ENCODE measurements at places on chromosomes 2 and 18.

DNA sequence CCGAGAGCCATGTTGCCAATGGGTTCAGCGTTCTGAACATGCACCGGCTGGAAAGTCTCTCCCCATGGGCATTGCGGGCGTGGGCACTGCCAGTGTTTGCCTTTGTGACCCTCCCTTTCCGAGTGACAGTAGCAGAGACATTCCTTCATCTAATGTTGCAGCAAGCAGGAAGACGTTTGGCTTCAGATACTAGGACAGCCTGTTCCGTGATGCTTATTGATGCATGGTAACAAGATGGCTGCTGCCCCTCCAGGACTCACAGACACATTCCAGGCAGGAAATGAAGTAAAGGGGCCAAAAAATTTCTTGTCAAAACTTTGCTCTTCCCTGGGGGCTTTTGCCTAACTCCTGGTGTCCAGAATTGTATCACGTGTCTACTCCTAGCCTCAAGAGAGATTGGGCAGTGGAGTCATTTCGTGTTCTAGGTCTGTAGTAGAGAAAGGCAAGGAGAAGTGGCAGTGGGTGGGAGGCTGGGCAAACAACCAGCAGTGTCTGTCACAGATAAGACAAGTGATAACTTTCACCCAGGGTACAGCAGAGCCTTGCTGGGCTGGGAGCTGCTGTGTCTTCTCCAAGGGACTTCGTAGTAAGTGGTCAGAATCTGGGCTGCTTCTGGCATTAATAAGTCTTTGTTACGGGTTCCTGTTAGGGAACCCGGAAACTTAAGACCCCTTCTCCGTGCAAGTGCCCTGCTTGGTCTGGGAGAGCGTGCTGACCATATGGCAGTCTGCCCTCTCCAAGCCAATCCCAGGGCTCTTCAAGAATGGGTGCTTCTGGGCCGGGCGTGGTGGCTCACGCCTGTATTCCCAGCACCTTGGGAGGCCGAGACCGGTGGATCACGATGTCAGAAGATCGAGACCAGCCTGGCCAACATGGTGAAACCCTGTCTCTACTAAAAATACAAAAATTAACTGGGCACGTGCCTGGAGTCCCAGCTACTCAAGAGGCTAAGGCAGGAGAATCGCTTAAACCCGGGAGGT, 93.5 kb downstream of the TFCP2L1 start:
- no peak for DNase-seq

DNA sequence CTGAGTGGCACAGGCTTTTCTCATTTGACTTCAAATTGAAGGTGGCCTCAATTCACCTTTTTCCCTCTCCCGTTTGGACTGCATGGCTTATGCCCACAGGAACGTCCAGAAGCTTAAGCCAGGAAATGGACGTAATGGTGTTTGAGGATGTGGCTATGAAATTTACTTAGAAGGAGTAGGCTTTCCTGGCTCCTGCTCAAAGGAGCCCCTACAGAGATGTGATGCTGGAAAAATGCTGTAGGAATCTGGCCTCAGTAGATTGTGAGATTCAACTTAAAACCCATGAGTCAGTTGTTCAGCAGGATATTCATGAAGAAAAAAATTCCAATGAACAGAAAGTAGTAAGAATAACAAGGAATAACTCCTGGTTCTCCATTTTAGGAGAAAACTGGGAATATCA, 129.0 kb downstream of the ICOS start:
- no peak for DNase-seq

DNA sequence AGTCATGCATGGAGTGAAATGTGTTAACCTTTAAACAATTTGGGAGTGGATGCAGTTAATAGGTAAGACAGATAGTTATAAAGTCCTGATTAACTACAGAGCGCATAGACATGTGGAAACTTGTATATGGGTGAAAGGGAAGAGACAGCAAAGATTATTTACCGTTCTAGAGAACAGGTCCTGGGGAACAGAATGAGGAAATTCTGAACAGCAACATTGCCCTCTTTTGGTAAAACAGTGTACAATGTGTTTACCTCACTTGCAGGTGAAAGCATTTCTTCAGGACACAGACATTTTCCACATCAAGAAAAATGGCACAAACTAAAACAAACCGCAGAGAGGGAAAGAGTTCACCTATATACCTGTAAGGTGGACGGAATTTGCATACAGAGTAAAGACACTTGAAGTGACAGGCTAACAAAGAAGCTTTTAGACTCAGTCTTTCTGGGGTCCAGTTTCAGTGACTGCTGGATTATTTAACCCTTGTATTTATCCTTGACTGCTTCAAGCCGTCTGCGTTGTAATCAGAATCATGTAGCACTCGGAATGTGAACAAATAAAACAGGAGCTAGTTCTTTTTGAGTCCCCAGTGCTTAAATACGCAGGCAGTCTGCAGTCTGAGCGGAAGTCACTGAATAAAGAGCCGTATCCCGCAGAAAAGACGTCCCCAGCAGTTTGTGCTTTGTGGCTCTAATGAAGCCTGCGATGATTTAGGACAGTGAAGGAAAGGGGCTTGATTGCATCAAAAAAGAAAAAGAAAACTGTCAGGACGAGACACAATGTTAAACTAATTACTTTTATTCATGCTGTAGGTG, 364.8 kb upstream of the GALNT5 start:
- DNase-seq = peak; percentile 47

GRCh38 chr2:40130251-40130994, 321.5 kb downstream of the SLC8A1 start:
- peak; percentile 61 for DNase-seq

- peak; percentile 81 for DNase-seq
Measured at GRCh38 chr2:131093696-131094462, 619 bp upstream of the FAM168B start.

DNA sequence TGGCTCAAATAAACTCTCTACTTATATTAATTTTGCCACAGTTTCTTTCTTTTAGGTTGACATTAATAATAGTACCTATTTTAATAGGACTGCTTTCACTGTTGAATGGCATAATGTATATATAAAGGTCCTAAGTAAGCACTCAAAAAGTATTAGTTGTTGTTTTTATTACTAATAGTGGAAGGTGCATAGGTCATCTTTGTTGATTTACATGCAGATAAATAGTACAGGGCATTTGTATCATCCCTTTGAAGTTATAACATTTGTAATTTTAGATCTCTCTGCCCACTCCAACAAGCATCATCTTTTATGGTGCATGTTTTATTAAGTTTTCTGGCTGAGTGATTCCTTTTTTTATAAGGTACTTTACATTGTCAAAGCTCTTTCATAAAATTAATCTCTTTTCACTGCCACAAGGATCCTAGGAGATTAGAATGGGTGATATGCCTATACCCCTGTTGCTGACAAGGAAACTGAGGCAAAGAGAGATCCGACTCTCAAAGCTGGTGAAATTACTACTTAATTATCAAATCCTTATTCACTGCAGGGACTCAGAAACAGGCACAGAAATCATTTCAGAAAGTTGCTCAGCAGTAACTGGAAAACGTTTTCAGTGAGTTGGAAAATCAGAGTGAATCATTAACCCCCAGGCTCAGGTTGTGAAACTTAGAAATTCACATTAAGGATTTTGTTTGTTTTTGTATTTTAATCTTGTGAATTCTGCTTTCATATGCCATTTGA, 299.6 kb downstream of the AGPS start:
- peak; percentile 4 for DNase-seq

- DNase-seq = no peak
Measured at GRCh38 chr2:235133837-235134236, 182.0 kb downstream of the SH3BP4 start.

DNA sequence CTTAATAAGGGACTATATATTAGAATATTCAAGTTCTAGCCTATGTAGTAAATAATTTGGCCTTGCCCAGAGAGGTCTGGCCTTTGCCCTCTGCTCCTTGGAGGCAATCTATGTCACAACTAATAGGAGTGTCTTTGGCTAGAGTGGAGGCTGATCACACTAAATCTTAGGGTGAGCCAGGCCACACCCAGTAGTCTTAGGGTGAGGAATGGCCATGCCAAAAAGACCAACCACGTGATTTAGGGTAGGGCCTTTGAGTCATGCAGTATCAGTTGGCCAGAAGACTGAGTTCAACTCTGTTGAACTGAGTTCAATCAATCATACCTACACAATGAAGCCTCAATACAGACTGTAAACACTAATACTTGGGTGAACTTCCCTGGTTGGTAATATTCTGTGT, 26.0 kb upstream of the FLACC1 start:
- DNase-seq = no peak

DNA sequence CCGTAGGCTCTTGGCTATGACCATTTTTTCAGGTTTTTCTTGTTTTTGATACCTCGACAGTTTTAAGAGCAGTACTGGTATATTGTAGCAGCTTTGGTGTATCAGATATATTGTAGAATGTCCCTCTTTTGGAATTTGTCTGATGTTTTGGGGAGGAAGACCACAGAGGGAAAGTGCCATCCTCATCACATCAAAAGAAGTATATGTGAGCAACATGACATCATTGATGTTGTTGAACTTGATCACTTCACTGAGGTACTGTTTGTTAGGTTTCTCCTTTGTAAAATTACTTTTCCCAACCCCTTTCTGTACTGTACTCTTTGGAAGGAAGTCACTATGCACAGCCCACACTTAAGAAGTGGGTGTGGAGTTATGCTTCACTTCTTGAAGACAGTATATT, 41.0 kb downstream of the EML4 start:
- DNase-seq = no peak

DNA sequence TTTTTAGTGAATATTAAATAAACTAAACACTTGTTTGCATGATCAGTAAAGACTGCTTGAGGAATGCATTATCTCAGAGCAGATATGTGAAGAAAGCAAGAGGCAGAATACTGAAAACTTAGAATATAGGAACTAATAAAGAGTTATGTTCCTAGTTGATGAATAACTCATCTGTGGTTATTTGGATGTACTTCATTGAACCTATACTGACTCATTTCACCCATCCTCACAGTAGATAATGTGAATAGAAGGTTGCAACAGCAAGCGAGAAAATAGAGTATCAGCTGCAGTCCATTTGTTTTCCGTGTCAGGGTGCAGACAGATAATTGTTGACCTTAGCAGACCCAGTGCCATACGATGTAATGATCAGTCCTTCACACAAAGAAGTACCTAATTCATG, 945.7 kb upstream of the LRRTM1 start:
- no peak for DNase-seq

GRCh38 chr2:233681521-233682099, at the start of gene UGT1A7:
UGT1A7 (plus strand) TSS chr2:233681901; CDS start chr2:233681938, 37 bp downstream.
- DNase-seq = no peak

DNA sequence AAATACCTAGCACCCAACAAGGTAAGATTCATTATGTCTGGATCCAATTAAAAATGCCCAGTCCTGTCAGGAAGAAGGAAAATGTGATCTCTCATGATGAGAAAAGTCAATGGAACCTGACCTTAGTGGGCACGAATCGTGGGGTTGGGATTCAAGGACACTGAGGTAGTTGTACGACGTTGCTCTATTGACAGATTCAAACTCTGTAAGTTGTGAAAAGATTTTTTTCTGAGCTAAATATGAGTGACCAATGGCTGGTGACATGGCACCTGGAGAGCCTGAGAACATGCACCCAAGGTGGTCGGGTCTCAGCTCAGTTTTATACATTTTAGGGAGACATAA, 148.2 kb downstream of the NDUFA10 start:
- no peak for DNase-seq

- no peak for DNase-seq
Measured at GRCh38 chr2:219861307-219861706, 233.9 kb downstream of the SLC4A3 start.

DNA sequence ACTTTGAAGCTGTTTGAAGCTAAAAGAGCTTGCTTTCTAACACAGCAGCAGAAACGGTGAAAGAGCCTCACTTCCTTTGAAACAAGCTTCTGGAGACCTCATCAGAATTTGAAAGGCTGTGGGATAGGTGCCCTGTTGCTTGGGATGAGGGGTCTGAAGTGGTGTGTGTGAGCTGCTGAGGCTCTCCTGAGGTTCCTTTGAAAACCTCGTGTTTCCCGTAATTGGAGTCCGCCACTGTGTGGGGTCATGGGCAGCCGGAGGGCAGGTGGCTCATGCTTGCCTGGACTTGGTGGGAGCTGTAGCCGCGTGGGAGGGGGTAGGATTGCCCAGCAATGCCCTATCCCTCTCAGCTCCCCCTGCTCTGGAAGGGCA, 34.4 kb downstream of the CABLES1 start:
- DNase-seq = no peak

GRCh38 chr2:26615860-26616705, 25.1 kb downstream of the CIB4 start:
- no peak for DNase-seq

DNA sequence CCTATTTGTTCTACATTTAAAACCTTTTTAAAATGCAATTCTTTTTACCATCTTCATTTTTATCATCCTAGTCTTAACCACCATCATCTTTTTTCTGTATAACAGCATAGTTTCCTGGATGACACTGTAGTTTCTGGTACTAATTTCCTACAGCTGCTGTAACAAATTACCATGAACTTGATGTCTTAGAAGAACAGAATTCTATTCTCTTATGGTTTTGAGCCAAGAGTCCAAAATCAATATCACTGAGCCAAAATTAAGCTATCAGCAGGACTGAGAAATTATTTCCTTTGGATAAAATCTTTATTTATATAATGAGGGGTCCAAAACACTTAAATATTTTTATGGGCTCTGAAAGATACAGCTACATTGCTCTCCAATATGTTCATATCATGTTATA, 539.3 kb downstream of the METTL4 start:
- no peak for DNase-seq

- DNase-seq = no peak
Measured at GRCh38 chr18:39660141-39660540, 2094.5 kb upstream of the CELF4 start.

DNA sequence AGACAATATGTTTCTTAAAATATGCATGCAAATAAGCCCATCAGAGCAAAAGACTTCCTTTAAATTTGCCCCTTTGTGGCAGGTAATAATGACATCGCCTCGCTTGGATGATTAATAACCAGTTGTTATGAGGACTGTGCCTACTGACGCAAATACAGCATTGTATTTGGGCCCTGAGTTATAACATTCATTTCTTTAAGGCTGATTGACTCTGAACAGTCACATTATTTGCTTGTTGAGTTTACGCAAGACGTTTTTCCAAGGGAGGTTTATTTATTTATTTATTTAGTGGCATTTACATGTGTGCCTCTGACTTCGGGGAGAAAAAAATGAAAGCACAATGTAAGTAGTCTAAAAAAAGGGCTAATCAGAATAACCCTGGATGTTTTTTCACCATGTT, 88.3 kb downstream of the SLC8A1 start:
- peak; percentile 48 for DNase-seq

DNA sequence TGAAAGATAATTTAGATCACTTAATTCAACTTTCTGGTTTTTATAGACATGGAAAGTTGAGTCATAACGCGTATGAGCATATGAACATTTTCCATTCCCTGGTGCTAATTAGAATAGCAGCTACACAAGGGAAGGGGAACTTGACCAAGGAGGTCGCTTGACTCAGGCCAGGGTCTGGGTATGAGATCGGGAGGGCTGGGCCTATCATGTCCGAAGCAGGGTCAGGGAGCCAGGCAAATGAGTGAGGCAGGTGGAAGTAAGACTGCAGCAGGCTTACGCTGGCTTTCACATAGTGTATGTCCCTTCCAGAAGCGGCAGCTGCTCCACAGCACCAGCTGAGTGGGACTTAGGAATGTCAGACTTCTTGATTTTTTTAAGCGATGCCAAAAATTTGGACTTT, 14.7 kb downstream of the RALB start:
- no peak for DNase-seq

Measured in mesenchymal stem cell (in vitro differentiated cells and primary cell).